EH (cell line): ENCODE measurements at places on chromosomes 6 and 20.

GRCh38 chr20:36808317-36809257 lies 35.0 kb upstream of the DSN1 start:
- peak; percentile 81 for DNase-seq

GRCh38 chr6:1311400-1312202 lies at the start of gene FOXQ1:
FOXQ1 (plus strand) TSS chr6:1312098; CDS start chr6:1312705, 607 bp downstream.
- peak; percentile 47 for DNase-seq

- DNase-seq: peak; percentile 6
Measured at GRCh38 chr6:108914235-108915022, 66.2 kb downstream of the ARMC2 start.

- DNase-seq: peak; percentile 56
Measured at GRCh38 chr6:33824461-33825154, 20.8 kb upstream of the MLN start.

DNA sequence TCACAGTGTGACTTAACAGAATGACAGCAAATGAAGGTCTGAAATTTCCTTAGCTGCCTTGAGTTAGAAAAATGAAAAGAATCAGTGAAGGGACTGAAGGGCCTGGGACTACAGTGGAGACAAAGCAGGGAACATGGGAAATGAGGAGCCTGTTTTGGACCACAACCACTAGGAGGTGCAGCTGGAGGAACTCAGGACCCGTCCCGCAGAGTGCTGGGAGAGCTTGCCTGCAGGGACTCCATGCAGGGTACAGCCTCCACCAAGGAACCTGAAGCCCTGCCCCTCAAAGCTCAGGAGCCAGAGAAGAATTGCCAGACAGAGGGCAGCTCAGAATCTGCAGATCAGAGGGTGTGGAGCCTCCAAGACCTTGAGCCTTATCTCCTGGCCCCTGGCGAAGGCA lies 50.7 kb downstream of the LRFN2 start:
- peak; percentile 2 for DNase-seq

DNA sequence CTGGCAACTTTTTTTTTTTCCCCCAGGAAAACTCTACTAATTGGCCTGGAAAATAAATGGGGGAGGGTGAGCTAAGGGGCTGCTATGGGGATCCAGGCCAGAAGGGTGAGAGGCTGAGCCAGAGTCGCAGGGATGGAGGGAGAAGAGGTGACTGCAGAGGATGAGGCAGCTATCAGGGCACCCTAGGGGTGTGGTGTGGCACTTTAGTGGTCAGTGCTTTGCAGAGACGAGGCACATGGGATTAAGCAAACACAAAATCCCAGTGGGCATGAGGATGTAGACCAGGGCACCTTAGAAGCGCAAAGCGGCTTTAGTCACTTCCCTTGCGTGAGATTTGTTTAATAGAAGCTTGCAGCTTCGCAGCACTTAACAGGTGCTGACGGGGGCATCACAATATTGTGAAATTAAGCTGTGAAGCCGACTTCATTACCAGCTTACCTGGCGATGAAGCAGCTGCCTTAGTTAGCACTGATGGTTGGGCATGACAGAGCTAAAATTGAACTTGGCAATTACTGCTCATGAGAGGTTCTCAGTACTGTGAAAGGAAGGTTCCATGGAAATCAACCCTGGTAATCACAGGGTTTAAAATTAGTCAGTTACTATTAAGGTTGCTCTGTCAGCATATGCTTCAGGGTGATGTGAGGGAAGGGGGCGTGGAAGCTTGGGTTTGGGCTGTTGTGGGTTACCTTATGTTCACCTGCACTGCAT lies 26.0 kb downstream of the TOX2 start:
- no peak for DNase-seq

DNA sequence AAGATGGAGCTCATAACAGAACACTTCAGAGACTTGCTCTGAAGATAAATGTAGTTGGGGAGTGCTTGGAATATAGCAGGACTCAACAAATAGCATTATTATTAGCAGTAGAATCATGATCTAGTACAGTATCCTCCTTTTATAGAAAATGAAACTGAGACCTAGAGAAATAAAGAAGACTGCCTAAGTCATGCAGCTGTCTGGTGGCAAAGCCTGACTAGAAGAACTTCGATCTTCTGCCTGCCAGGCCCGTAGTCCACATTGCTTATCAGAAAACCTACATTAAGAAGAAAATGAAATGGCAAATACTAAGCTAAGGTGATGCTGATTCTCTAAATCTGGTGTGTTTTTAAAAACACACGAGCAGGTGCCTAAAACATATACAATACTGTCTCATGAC lies 46.4 kb upstream of the DST start:
- no peak for DNase-seq

DNA sequence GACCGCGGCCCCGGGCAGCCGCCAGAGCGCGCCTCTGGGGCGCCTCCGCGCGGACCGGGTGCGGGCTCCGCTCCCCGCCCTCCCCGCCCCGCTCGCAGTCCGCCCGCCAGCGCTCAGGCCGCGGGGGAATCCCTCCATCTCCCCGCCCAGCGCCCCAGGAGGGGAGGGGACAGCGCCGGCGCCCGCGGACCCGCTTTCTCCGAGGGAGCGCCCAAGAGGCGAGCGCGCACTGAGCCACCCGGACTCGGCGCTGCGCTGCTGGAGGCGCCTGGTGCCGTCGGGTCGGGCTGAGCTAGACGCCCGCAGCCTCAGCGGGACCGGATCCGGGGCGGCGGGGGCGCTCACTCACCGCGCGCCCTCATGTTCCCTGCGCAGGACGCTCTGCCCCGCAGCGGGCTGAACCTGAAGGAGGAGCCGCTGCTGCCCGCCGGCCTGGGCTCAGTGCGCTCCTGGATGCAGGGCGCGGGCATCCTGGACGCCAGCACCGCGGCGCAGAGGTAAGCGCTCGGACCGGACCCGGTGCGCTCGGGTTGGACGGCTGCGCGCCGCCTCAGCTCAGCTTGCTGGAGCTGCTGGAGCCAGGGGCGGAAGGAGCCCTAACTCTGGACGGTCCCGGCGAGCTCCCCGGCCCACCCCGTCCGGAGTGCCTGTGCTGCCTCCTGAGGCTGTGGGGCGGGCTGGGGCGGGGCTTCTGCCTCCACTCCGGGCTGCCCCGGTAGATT lies 867 bp downstream of the EBF4 start:
- peak; percentile 13 for DNase-seq

DNA sequence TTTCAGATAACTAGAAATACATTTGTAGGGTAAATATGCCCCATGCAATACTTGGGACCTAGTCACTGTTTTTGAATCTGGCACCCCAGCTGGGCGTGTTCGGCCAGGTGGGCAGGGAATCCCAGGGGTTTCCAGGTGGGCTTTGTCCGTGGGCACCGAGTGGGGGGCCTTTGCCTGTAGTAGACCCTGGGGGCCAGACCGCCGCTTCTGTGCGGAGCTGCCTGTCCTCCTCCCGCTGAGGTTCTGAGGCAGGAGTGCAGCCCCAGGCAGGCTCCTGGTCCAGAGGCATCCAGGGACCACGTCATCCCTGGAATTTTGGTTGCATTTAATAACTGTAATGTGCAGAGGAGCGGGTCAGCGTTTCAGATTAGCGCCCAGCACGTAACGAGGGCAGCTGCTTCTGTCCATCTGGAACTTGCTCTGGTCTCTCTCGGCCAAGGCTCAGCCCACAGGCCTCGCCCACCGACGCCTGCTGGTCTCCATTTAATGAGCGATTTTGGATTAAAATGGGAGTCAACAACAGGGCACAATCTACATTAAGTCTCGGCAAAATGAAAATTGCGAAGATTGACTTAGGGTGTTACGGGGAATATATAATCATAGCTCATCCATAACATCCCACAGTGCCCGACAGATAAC lies 12.8 kb downstream of the BHLHE23 start:
- no peak for DNase-seq

- DNase-seq: no peak
Measured at GRCh38 chr20:33664085-33664761, 2.1 kb downstream of the C20orf144 start.

DNA sequence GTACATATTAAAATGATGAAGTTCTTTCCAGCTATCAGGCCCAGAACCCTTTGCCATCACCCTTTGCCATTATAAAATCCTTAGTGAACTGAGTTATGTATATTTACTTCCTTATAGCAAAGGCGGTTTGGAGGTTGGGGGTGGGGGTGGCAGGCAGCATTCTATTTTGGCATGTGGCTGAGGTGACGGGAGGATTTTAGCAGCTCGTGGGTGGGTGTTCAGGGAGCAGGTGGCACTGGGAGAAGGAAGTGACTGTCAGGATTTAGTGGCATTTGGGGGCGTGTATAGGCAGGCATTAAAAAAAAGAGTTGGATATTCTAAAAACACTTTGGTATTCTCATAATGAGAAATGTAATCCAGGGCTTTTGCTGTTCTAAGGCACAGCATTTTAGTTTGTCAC lies 150.7 kb downstream of the RIMS1 start:
- no peak for DNase-seq

- DNase-seq: peak; percentile 93
Measured at GRCh38 chr6:15351631-15352030, 105.8 kb downstream of the JARID2 start.

- peak; percentile 67 for DNase-seq
Measured at GRCh38 chr6:95601133-95601532, 23.8 kb downstream of the MANEA start.

DNA sequence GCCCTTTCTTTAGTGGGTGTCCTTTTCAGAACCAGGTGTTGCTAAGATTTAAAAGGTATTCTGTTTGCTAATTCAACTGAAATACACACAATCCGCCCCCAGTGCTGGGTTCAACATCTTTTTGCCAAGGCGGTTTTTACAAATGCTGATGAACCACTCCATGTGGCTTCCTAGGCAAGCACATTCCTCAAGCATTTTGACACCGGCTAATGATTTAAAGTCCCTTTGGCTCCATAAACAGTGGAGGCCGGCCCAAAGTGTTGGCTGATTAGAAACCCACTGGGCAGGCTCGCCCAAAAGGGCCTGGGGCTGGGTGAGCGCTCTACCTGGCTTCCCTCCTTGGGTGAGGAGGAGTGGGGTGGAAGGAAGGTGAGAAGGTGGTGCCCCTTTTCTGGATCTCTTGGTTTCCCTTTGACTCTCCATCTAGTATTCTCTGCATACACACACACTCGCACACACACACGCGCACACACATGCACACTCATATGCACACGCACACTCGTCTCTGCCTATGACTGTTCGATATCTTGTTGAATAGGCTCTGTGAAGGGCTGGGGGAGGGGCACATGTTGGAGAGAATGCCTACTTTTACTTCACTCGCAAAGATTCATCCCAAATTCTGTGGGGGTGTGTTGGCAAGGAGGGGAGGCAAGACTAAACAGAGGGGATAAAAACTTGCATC lies 66.7 kb upstream of the ARMC2 start:
- peak; percentile 13 for DNase-seq

DNA sequence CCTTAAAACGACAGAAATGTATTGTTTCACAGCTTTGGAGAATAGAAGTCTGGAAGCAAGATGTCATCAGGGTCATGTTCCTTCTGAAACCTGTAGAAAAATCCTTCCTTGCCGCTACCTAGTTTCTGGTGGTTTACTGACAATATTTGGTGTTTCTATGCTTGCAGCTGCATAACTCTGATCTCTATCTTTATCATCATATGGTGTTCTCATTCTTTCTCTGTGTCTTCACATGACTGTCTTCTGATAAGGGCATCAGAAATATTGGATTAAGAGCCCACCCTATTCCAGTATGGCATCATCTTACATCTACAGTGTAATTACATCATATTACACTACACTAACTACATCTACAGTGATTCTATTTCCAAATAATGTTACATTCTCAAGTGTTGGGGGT lies 148.0 kb downstream of the MANEA start:
- no peak for DNase-seq

DNA sequence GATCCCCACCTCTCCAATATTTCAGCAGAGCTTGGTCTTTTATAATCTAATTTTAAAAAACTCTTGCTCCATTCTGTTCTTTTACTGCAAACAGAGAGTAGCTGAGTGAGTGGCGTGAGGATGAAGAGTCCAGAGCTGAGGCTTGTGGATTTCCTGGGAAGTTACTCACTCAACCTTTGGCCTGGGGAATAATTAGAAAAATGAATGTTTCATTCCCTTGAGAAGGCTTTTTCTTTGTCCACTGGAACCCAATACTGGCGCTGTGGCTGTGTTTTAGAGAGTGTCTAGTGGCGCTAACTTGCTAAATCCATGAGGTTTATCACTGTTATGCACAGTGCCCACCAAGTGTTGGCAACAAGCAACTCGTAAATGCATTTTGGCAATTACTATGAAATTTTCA lies 251.5 kb downstream of the HIVEP2 start:
- DNase-seq: peak; percentile 91

DNA sequence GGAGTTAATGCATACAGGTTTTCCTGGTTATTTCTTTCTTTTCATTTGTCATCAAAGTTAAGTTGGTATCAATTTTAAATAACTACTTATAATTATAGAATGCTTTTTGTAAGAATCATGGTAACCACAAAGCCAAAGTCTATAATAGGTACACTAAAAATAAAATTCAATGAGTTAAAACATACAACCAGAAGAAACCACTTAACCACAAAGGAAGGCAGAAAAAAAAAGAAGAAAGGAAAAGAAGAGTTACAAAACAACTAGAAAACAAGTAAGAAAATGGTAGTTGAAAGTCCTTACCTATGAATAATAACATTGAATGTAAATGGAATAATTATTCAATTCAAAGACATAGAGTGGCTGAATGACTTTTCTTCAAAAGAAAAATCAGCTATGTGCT lies 45.6 kb downstream of the THBS2 start:
- no peak for DNase-seq

DNA sequence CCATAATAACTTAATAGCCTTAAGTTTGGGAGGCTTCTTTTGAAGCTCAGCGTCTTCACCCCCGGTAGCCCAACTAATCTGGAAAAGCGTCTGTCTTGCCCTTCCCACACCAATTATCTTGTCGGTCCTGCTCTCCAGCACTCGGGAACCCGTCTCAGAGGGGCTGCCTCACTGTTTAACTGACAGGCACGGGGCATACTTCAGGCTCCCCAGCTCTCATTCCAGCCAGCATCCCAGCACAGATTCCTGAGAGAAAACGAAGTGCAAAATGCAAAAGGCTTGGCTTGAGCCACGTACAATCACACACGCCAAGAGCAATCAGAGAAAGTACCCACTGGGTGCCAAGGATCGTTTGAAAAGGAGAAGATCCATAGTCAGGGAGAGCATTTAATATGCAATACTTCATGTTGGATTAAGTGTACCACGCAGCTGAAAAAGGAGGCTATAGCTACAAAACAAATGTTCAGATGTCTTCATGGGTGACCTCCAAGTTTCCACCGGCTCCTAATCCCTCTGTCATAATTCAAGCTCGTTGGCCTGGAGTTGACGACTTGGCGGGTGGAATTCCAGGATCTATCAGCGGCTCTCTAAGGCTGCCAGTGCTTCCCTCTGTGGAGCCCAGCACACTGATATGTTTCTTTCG lies 53.7 kb upstream of the STX16 start:
- DNase-seq: no peak

DNA sequence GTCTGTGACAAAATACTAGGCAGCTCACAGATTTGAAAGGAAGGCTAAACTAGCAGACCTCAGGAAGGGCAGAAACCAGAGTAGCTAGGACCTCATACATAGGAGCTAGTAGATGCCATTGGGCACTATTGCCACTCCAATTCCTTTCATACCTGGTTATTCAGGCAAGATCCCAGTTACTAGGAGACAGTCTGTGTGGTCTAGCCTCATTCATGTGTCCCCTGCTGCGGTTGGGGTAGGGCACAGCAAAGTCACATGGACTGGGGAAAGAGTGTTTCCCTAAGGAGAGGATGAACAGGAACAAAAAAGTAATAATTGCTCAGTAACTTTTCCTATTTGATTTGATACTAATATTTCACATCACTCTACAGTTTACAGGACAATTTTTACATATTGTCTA lies 204.6 kb upstream of the HEY2 start:
- no peak for DNase-seq

GRCh38 chr6:104630955-104631354 lies 228.8 kb downstream of the HACE1 start:
- no peak for DNase-seq
